ENCODE measurements at places on chromosomes 3 and 15.

GRCh38 chr3:50539356-50540286, 27.9 kb downstream of the C3orf18 start:
- no peak for DNase-seq

DNA sequence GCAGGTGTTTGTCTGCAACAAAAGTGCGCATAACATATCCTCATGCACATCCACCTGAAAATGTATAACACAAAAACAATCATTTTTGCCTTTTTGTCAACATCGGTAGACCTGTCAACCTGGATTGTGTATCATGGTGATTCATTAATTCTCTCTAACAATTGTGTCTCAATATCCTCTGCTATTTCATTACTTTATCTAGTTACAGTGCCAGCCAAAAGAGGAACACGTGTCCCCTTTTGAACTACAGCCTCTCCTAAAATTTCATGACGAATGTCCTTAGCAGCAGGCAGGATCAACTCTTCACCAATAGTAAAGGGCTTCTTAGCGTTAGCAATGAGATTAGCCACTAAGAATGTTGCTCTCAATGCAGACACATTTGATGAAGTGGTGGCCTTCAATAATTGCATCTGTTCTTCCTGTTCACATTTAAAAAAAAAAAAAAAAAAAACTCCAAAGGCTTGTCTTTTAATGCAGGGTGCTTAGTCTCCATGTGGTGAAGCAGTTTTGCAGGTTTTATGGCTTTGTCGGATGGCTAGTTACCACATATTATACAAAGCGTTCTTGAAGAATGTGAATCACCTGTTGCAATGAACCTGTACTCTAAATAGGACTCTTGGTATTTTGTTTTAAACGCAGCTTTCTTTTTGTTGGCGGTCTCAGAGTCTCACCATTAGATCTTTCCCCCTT, 45.7 kb upstream of the MCTP2 start:
- DNase-seq = no peak

DNA sequence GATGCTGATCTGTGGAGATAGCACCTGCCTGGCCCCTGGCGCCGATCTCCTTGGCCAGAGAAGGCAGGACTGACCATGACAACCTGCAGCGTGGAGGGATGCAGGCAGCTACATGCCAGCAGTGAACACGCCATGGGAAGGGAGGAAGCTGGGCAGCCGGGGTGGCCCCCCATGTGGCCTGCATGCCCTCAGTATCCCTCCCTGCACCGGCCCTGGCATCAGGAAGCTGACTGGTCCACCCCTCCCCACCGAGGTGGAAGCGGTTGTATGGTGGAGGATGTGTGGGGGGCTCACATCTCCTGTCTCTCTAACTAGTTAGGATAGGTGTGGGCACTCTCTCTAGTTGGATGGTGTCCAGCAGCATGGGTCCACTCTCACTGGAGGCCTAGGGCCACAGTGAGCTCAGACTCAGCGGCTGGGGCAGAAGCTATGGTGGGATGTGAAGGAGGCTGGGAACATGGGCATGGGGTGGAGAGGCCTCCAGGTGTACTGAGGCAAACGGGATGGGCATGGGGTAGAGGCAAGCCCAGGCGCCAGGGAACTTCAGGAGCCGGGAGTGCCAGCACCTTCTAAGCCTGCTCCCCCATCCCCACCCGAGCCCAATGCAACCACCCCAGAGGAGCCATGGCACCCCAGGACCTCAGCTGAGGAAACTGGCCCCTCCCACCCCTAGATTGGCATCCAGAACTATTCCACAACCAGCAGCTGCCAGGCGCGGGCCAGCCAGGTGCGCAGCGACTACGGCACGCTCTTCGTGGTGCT, 1.8 kb upstream of the ABTB1 start:
- DNase-seq = no peak

GRCh38 chr3:154422694-154423093, 7.3 kb downstream of the GPR149 start:
- no peak for DNase-seq

- no peak for DNase-seq
Observed at GRCh38 chr15:26098801-26099200, 235.7 kb upstream of the ATP10A start.

DNA sequence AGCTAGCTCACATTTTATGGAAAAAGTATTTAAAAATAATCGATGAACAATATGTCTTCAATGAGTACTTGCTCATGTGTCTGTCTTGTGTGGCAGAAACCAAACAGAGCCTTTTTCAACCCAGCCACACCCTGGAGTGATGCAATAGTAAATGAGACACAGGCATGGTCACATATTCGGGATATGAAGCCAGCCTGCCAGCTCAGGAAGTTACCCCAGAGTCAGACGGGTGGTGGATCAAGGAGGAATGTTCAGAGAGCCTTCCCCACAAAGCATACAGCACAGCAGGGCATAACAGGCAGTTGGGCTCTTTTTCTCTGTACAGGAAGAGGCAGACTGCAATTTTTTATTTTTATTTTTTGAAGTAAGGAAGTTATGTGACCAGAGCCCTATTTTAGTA, 27.3 kb downstream of the LARP6 start:
- DNase-seq = no peak

DNA sequence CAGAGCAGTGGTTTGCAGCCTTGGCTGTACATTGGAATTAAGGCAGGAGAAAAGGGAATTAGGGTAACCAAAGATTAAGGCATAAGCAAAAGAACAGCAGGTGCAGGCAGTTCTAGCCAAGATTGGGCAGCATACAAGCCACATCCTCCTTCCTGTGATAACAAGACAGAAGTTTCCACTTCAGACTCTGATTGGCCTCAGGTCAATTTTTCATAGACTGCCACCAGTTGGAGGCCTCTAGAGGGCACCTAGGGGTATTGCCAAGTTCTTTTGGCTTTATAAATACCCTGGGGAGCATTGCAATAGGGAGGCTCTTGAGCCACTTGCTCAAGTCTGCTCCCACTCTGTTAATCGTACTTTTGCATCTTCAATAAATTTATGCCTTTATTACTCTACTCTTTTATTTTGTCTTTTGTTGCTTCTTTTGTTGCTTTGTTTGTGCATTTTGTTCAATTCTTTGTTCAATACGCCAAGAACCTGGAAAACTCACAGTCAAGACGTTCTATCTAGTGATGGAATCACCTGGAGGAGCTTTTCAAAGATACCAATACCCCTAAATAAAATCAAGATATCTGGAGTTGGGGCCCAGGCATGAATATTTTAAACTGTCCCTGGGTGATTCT, 32.2 kb upstream of the FMN1 start:
- no peak for DNase-seq

GRCh38 chr3:144148356-144148755, 176.7 kb downstream of the DIPK2A start:
- no peak for DNase-seq

- no peak for DNase-seq
Observed at GRCh38 chr3:168859574-168859973, 763.9 kb upstream of the GOLIM4 start.

- no peak for DNase-seq
Observed at GRCh38 chr15:68276668-68277067, 877 bp upstream of the FEM1B start.

DNA sequence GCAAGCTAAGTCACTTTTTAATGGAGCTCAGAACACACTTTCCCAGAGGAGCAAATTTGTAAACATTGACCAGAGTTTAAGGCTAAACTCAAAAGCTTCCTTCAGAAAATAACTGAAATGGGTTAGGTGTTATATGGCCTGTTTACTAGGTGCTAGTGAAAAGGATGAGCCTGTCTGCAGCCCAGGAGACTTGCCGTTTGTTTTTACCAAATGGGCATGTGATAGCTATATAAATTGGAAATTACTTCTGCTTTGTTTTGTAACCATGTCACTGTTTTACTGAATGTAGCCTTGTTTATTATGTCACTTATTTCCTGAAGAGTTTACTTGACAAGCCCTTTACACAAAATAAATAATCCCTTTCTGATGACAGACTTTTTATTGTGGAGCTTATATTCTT, 109.4 kb upstream of the THSD4 start:
- no peak for DNase-seq

DNA sequence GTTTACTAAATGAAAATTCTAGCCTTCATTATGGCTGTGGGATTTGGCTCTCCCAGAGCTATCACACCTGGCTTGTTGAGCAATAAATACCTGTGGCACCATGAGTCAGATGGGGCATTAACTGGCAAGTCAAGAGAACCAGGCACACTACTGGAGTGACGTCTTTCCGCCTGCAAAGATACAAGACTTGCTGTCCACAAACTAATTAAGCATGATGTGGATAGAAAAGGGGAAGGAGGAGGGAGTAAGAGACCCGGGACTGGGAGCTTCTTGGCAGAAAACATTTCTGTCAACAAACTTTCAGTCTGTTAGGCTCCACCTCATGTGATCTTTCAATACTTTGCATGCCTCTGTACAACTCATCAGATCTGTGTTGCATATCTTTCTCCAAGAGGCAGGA, 56.5 kb downstream of the CLDN1 start:
- no peak for DNase-seq

DNA sequence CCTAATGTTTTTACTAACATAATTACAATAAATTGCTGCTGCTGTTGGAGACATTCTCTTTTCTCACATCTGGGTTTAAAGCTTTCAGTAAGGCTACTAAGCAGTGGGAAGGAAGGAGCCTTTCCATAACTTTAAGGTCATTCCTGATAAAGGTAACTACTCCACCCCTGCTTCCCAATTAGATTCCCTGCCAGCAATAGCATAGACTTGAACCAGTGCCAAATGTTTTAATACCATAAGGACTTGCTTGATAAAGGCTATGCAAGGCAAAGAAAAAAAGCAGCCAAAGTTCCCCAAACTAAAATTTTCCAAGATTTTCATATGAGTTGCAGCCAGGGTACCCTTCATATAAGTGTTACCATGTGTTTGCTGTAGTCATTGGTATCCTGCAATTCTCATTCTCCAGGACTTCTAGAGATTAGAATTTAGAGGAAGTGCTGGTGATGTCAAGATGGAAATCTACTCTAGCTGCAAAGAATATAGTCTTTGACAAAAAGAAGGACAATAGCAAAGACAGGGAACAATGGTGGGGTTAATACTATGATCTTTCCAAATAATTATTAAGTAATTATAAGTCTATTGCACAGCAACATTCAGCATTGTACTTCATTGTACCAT, 106.1 kb downstream of the FILIP1L start:
- no peak for DNase-seq

DNA sequence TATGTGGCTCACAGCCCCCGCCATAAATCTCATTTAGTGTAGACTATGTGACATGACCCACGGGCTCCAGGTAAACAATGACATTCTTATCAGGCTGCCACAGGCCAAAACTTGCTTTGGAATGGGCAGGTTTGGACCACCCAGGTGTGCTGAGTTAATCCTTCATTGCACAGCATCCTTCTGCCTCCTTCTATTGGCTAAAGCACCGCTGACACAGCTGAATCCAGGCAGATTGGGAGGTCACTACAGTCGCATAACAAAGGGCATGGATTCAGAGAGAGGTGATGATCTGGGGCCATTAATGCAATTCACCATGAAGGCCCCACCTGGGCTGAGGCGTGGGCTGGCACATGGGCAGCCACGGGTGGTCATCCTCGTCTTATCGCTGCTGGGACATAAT, 47.8 kb upstream of the GALNT15 start:
- no peak for DNase-seq

GRCh38 chr15:61083788-61084134, 145.3 kb downstream of the RORA start:
- no peak for DNase-seq

DNA sequence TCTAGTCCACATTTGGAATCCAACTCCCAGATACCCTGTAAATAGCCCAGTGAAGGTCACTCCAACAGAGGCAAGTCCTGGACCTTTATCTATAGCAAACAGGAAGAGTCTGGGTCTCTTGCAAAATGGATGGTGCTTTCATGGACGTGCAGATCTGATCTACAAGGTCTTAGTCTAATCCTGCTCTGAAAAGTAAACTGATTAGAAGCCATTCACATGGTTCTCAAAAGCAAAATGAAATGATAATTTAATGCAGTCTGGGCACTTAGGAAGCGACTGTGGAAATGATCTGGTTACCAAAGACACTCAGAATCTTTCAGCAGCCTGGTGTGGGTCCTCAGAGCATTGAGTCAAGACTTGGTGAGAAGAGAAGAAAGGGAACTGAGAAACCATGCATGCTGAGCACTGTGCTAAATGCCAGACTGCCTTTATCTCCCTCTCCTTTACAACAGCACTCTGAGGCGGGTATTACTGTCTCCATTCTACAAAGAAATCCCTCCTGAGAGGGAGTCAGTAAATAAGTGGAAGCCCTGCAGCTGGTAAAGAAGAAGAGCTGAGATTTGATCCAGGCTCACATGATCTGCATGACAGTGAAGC, 29.0 kb downstream of the AQP9 start:
- no peak for DNase-seq

DNA sequence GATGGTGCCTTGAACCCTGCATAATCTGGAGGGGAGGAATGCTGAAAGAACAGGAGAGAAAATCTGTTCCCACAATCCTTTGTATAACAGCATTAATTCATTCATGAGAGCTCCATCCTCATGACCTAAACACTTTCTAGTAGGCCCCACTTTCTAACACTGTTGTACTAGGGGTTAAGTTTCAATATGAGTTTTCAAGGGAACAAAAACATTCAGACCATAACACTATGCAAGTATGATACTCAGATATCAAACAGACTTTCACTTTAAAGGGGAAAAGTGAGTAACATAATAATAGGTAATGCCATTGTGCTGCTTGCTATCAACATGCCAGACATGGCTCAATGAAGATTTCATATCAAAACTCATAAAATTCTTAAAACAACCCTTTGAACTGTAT, 32.4 kb upstream of the PLSCR2 start:
- DNase-seq = no peak

- peak; percentile 61 for DNase-seq
Observed at GRCh38 chr3:57164217-57164656, 916 bp downstream of the IL17RD start.

DNA sequence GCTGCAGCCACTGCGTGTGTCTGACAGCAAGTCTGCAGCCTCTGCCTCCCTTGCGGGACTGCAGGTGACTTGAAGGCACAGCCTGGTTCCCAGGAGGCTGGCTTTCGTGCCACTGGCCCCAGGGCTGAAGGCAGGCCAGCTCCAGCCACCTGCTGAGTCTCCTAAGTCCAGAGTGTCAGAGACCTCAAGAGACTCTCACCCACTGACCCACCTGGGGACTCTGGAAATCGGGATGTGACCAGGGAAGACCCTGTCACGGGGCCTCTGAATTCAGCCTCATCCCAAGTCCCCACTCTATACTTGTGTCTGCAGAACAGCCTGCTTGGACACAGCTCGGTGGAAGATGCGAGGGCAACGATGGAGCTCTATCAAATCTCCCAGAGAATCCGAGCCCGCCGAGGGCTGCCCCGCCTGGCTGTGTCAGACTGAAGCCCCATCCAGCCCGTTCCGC, 16.3 kb downstream of the ISG20 start:
- DNase-seq = no peak

- no peak for DNase-seq
Observed at GRCh38 chr3:122394173-122394572, 10.2 kb downstream of the FAM162A start.
